HuH-7.5 (cell line): ENCODE measurements at places on chromosomes 6 and 20.
A peak's percentile ranks its signal among the peaks of the same experiment; 100 is the strongest.

DNA sequence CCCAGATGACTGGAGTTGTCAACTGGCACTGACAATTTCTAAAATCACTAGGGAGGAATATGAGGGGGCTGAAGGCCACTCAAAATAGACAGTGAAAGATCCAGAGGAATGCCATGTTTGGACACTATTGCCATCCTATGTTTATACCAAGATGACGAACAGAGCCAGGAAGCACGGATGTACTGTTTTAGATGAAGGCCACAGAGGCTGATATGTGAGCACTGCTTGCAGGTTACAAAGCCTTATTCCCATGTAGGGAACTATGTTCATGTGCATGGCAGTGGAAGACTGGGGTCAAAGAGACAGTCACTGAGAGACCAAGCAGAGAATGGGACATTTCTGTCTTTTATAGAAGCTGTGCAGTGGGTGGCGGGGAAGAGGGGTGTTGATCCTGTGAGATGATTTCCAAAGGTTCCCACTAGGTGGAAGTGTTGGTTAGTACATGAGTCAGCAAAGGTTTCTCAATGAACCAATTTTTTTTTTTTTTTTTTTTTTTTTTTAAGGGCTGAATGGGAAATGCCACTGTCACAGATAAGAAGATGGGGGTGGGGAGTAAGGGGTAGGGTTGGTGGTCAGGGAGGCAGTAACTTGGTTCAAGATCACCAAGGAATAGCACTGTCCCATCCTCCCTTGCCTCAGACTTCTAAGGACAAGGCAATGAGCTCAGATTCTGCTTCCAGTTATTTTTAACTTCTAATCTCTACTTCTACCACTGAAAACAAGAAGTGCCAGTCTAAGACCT, 46.7 kb upstream of the MOCS1 start:
- peak; percentile 18 for DNase-seq

DNA sequence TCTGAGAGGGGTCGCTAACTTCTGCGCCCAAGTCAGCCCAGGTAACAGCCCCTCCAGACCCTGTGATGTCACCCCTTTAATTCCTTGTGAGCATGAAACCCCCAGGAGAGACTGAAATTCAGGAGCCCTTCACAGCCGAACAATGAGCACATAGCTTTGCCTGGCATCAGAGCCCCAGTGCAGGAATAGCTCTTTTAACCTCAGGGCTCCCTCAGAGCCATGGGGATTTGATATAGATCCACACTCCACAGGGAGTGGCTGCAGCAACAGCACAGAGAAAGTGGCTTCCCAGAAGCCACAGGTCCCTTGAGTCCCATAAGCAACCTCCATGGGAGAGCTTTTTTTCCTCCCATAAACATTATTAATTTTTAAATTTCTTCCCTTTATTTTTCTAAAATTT, 150.0 kb upstream of the MARCKS start:
- DNase-seq: no peak

DNA sequence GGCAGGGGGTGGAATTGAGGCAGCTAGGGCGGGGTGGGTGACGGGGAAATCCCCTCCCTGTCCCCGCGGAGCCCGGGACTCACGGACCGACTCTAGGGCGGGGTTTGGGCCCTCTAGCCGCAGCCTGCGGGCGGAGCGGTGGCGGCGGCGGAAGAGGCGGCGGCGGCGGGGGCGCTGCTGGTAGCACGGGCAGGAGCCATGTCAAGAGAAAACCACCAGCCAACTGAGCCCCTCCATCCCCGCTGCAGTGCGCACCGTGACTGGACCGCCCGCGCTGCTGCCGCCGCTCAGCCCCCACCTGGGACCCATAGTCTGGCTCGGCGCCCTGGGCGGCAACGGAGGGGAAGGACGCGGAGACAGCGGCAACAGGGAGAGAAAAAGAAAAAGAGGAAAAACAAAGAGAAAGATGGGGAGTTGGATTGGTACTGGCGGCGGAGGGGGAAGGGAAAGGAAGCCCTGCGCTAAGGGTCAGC, 1.2 kb upstream of the C6orf62 start:
- no peak for DNase-seq

DNA sequence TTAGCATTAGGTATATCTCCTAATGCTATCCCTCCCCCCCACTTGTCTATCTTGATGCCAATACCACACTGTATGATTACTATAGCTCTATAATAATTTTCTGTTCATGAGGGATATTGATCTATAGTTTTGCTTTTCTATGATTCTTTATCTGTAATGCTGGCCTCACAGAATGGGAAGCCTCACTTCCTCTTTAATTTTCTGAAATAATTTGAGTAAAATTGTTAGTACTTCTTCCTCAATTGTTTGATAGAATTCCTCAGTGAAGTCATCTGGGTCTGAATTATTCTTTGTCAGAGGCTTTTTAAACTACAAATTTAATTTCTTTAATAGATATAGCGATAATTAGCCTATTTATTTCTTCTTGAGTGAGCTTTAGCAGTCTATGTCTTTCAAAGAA, 31.2 kb downstream of the SIRPD start:
- DNase-seq: no peak

DNA sequence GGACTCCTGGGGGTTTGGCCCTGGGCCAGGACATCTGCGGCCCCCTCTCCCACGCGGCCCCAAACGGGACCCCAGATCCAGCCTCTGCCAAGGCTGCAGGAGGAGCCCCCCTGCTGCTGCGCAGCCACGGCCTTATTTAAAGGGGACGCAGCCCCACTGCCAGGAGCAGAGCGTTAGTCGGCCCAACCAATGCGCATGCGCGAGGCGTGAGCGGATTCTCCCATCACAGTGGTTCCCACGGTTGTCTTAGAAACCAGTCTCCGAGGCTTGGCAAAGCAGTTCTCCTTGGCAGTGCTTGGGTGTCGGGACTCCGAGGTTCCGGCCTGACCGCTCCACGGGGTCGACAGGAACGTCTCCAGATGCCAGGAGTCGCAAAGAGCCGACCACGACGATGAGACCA, 288.3 kb upstream of the ZNF337 start:
- no peak for DNase-seq
